ENCODE measurements at places on chromosomes 2 and 18.

DNA sequence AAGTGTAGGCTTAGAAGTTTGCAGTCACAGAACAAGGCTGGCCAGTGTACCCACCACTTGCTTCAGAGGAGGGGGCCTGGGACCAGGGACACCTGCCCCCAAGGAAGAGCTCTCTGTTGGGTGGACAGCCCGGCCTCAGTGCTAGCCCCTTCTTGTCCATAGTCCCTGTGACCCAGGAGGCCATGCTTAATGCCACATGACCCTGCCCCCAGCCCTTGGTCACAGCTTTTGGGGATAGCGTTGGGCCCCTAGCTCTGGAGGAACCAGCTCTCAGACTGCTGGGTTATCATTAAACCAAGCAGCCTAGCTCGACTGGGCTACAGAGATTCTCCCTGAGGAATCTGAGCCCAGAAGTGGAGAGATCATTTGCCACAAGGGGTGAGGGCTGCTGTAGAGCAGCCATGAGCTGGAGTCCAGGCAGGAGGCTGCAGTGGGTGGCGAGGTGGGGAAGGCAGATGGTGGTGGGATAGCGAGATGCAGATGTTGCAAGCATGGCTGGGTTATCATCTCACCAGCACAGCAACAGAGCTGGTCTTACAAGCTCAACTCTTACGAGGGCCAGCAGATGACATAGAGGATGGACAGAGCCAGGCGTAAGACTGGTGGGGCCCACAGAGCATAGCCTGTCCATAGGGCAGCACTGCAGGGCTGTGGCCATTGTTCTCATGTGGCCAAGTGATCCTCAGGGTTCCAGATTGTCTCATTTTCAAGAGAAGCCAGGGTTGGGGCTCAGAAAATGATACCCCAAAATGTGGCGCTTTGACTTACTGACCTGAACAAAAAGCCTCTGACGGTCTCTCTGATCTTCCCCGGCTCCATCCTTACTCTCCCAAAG, 7.2 kb upstream of the TMEM37 start:
- DNase-seq, result no peak

DNA sequence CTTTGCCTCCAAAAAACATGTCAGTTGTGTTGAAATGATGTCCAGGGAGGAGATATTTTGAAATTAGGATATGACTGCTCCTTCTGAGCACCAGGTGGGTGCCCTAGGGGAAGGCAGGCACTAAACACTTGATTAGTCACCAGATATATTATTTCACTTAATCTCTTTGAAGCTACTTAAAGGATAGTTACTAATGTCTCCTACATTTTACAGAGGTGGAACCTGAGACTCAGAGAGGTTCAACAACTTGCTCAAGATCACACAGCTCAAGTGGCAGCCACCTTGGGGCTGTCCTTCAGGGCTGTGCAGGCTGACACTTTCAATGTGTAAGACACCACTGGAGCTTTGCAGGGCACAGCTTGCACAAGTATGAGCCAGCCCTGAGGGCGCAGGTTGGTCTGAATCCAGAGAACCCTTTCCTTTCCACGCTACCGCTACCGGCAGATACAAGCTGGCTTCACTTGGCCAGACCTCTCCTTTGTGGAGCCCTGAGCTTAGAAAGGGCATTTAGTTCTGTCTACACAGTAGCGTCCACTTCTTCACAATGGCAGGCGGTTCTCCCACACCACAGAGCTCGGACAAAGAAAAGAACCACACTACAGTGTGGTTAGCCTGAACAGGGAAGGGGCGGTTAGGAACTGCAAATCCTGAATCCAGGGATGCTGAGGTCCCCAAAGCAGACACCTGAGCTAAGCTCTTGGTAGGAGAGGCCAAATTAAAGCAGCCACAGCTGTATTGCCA, 16.4 kb downstream of the ALPK2 start:
- no peak for DNase-seq

DNA sequence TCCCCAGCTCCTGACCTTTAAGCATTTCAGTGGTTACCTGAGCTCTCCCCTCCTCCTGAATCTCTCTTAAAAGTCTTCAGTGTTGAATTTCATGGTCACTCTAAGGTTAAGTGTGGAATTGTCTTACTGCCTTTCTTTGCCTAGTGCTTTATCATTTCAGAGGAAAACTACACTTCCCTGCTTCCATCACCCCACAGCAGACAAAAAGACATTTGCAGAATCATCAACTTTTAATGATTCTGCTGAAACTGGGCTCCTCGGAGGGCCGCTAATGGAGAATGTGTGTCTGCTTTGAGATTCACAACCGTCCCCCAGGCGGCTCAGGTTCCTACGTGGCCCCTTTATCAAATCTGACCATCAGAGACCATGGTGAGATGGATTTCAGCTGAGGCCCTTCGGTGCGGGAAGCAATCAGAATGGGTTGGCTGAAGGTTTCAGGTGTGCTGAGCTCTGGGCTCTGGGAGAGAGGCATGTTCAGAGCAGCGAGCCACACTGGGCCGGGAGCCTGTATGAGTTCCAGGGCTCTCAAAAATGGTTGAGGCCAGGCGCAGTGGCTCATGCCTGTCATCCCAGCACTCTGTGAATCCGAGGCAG, 41.9 kb upstream of the TBC1D8 start:
- no peak for DNase-seq

DNA sequence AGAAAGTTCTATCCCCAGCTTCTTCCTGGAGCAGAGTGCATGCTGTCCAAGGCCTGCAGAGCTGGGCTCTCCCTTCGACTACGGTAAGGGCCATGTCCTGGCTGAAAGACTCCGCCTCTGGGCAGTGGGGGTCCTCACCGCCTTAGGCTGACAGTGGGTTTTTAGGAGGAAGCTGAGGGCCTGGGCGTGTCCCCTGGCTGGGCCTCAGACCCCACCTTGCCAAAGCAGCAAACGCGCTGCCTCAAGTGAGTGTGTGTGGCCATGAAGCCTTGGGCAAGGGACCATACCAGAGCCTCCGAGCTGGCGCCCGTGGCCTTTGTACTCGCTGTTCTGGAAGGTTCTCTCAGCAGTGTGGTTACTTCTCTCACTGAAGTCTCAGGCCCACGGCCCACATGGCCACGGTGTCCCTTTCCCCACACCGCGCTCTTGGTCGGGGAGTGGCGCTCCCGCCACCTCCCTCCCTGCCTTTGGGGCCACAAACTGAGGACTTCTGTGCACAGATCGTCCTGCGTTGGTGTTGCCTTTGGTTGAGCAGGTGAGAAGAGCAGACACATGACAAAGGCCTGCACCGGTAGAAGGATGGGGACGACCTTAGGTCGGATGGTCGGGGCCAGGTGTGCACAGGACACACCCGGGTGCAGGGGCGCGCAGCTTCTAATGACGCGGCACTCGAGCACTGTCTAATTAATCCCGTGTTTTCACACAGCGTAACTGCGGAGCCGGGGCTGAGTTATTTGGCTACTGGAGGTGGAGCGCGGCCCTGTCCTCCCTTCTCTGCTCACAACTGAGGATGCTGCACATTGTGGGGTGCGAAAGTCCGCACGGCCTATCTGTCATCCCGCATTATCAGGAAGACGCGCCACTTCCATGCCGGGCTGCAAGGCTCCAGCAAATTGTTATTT, 121.6 kb downstream of the PTGR3 start:
- no peak for DNase-seq

DNA sequence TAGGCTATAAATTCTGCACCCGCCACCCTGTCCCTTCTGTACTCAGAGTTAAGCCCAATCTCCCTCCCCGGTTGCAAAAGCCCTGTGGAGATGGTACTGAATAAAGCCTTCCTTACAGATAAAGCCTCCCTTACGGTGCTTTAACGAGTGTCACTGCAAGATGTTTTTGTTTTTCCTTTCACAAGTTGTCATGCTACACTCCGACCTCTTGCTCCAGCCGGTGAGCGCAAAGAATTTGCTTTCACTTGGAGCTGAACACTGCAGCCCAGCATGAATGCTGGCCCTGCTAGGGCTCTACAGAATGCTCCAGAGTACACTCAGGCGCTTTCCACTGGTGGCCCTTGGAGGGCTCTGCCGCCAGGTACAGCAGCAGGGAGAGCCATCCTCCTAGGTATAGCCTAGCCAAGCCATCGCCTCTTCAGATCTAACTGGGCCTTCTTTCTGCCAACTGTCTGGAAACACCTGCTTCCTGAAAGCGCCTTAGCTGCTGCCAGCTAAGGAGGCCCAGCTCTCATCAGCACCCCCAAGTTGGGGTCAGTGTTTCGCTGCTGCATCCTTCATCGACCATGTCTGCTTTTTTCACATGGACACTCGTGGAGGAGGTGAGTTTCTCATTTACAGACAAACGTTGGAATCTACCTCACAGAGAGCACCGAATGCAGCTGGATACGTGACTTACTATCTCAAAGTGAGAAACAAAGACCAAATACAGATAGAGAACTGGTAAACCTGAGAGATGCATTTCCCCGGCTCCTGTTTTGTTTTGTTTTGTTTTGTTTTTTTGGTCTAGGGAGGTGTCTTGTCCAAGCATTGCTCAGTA, 13.4 kb upstream of the CREG2 start:
- no peak for DNase-seq

- no peak for DNase-seq
These were observed 5.0 kb upstream of the GALNT5 start for GRCh38 chr2:157252529-157252928.

GRCh38 chr2:76288146-76288545, 577.4 kb upstream of the GCFC2 start:
- no peak for DNase-seq

DNA sequence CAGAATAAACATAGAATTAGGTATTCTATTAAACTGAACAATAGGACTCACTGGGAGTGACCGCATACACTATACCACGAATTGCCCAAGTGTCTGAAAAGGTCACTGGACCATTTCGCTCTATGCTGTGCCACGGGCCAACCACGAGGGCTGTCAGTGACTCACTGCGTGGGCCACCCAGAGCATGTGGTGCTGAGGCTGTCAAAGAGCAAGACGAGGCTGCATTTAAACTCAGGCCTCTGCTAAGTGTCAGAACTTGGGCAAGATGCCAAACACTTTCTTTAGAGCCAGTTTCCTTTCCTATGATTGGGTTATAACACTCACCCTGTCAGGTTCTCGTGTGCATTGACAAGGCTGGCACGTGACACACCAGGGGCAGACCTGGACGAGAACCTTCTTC, 97.5 kb downstream of the SH3YL1 start:
- no peak for DNase-seq

- DNase-seq, result no peak
These were observed 9.5 kb downstream of the PNO1 start for GRCh38 chr2:68167186-68167585.

Measured in SW 1271 (cell line).